ENCODE measurements at places on chromosomes 7 and 10.

GRCh38 chr10:88873757-88874156, 6.3 kb upstream of the STAMBPL1 start:
- no peak for DNase-seq

- no peak for DNase-seq
Observed at GRCh38 chr10:121570315-121570714, 27.9 kb downstream of the FGFR2 start.

DNA sequence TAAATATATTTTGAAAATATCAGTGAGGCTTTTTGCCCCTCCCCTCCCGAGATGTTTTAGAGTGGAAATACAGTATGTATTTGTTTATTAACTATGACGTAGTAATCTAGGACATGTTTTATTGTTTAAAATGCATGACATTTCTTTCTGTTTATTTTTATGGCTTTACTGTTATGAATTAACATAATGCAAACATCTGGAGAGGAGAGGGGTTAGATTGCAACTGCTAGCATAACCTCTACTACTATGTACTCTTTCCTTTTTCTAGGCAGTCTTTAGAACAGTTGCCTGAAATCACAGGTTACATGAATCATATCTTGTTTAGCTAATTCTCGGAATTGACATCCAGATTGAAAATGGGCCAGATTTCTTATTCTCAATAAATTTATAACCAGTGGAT, 7.4 kb downstream of the BTAF1 start:
- no peak for DNase-seq

DNA sequence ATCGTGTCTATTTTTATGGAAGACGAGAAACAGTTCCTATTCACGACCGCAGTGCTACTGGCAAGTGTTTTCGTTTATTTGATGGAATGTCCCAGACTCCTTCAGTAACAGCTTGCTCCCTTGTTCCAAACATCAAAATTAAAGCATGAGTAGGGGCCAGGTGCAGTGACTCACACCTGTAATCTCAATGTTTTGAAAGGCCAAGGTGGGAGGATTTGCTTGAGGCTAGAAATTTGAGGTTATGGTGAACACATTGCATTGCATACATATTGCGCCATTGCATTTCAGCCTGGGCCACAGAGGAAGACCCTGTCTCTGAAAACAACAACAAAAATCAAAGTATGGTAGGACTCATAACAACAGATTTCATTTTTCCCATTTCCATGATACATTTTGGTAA, 22.8 kb downstream of the PTTG1IP2 start:
- DNase-seq = no peak

- DNase-seq = peak; percentile 32
Observed at GRCh38 chr10:16828114-16828568, 10.9 kb upstream of the RSU1 start.

- no peak for DNase-seq
Observed at GRCh38 chr7:132830941-132831340, 250.9 kb downstream of the CHCHD3 start.

DNA sequence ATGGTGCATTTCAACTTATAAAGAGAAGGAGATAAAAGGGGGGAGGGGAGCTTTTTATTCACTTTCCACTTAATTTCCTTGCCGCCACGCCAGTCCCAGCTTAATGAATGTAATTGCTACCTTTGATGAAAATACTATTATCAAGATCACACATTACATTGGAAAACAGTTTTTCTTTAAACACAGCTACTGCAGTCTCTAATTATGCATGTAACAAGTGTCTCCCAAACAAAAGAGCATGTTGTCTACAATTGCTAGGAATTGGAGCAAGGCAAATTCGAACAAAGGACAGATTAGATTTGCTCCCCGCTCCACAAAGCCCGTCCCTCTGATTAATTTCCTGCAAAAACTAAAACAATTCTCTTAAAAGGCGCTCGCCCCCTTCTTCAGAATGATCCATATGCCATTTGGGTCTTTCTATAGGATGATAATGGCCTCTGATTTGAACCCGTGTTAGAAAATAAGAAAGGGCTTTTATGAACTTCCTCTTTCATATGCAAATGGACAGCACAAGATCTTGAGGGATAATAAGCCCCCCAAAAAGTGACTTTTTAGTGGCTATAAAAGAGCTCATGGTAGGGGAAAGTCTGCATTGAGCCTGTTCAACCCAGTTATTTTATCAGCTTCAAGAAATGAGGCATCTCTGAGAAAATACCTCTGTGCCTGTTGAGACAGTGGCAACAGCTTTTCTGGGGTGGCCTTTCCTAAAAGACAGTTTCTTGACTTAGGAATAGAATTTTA, 60.6 kb downstream of the ACADSB start:
- no peak for DNase-seq

DNA sequence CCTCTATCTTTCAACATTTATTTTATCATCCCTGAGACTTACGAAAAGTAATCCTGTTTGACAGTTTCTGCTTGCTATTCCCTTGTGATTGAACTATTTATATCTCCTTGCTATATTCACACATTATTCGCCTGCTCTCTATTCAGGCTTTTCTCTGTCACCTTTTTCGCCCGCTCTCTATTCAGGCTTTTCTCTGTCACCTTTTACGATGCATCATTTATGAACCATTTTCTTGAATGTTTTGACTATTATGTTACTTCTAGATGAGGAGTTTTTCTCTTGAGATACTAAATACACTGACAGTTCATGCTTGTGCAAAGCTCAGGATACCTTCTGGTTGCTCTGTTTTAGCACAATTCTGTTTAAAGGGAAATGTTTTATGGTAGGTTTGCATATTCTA, 143.3 kb upstream of the VSTM2A start:
- no peak for DNase-seq

DNA sequence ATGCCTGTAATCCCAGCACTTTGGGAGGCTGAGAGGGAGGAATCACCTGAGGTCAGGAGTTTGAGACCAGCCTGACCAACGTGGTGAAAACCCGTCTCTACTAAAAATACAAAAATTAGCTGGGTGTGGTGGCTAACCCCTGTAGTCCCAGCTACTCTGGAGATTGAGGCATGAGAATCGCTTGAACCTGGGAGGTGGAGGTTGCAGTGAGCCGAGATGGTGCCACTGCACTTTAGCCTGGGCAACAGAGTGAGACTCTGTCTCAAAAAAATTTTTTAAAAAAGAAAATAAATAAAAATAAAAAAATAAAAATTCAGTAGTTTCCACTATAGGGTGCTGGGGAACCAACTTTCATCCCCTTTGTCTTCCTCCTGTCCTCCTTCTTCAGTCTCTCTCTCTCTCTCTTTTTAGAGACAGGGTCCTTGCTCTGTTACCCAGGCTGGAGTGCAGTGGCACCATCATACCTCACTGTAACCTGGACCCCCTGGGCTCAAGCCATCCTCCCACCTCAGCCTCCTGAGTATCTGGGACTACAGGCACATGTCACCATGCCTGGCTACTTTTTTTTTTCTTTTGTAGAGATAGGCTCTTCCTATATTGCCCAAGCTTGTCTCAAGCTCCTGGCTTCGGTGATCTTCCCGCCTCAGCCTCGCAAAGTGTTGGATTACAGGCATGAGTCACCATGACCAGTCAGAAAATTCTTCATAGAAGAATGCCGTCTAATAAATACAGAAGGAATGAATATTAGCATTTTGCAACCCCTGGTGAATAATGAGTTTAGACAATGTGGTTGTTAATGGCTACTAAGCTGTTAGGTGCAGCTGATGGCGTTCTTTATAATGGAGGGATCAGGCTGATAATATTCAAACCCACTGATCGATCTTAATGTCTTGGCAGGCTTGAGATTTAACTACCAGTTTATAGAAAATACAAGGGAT, 20.6 kb downstream of the RBM20 start:
- no peak for DNase-seq

GRCh38 chr10:100829933-100830727, 82.6 kb upstream of the SLF2 start:
- no peak for DNase-seq

GRCh38 chr10:35435824-35436223, 99.5 kb downstream of the CCNY start:
- no peak for DNase-seq

GRCh38 chr10:99633832-99634231, 13.6 kb upstream of the SLC25A28 start:
- DNase-seq = no peak

- no peak for DNase-seq
Observed at GRCh38 chr7:114402876-114403635, 11.6 kb upstream of the FOXP2 start.

GRCh38 chr10:116555880-116556279, 10.1 kb downstream of the PNLIP start:
- no peak for DNase-seq

DNA sequence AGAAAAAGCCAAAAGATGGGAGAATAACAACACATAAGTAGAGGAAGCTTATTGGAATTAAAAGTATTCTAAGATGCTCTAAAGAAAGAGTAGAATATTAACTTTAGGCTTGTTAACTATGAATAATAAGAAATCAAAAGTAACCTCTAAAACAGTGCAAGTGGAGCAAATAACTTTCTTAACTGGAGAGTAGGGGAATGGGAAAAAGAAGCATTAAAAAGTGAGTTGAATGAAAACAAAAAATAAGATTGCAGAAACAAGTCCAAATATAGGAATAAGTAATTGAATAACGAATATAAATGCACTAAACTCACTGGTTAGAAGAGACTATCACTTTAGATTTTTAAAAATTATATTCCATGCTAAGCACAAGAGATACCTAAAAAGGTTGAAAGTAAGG, 63.9 kb downstream of the HECTD2 start:
- DNase-seq = no peak

GRCh38 chr7:1331561-1332467, 99.1 kb downstream of the UNCX start:
- no peak for DNase-seq

GRCh38 chr7:3722396-3722922, 421.4 kb downstream of the SDK1 start:
- DNase-seq = no peak

DNA sequence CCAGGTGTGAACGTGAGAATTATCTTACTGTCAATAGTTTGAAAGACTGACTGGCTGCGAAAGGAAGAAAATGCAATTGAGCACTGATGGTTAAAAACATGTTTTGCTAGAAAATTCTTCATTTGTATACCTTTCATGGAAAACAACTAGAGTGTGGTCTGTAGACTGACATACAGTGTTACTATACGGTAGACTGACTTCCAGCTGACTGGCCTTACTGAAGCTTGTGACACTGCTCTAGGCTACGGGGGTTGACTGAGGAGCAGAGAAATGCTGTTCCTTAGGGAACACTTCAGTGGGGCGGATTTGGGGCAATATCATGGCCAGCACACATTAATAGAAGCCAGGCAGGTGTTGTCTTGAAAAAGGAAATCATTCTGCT, 25.9 kb upstream of the DDC start:
- no peak for DNase-seq

- DNase-seq = no peak
Observed at GRCh38 chr7:88490161-88490560, 183.5 kb upstream of the STEAP4 start.

- DNase-seq = no peak
Observed at GRCh38 chr10:79178614-79179163, 109.9 kb downstream of the ZMIZ1 start.

GRCh38 chr10:26437637-26438461, at the start of gene APBB1IP:
Gene APBB1IP, plus strand, starts transcription at chr10:26438341. Its CDS starts 53,986 bp downstream, at chr10:26492327.
- no peak for DNase-seq

DNA sequence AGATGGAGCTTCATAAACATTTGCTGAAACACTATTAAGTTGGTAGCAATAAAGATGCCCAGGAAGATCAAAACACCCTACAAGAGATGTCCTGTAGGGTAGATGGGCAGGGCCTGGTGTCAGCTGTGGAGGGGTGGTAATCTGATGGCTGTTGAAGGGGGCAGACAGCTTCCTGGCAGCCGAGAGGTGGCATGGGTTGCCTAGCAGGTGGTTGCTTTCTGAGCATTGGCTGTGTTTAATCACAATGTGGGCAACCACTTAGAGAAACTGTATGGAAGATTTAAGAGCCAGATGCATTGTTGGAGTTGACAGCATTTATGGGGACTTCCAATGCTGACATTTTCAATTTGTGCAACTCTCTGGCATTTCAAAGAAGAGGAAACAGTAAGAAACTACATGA, 79.9 kb upstream of the SLC26A5 start:
- no peak for DNase-seq

- no peak for DNase-seq
Observed at GRCh38 chr10:63431962-63432797, 33.6 kb downstream of the JMJD1C start.

GRCh38 chr7:135884495-135885232, 92.5 kb downstream of the MTPN start:
- no peak for DNase-seq

DNA sequence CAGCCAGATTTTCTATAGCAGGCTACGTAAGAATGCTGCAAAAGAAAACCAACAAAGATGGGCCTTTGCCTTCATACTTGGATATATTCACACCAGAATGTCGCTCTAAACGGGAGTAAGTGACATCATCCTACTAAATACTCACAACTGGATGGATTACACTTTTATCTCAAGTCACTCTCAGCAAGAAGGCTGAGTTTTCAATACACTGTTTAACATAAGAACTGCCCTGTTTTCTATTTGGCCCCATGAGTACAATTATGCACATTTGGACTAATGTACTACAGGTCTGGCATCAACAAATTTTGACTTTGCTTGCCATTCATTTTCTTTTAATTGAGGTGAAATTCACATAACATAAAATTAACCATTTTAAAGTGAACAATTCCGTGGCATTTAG, 8.2 kb downstream of the SLC35B4 start:
- DNase-seq = no peak

DNA sequence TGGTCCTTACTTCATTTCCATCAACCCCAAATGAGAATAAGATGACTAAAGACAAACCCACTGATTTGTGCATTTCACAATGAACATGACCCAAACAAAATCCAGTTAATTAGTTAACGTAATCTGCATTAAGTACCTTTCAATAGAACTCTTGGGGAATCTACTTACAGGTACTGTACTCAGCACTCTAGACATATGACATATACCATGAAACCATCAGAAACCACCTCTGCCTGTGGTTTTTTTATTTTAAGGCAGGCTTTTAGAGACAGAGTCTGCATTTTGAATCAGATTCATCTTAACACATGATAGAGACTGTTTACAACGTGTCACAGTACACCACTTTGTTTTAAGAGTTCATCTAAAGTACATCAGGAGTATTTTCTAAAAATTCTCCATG, 168.4 kb downstream of the BTAF1 start:
- DNase-seq = no peak

- DNase-seq = peak; percentile 82
Observed at GRCh38 chr7:100563809-100564400, 9.8 kb downstream of the SAP25 start.

- no peak for DNase-seq
Observed at GRCh38 chr7:151389096-151389767, 20.6 kb downstream of the WDR86 start.

DNA sequence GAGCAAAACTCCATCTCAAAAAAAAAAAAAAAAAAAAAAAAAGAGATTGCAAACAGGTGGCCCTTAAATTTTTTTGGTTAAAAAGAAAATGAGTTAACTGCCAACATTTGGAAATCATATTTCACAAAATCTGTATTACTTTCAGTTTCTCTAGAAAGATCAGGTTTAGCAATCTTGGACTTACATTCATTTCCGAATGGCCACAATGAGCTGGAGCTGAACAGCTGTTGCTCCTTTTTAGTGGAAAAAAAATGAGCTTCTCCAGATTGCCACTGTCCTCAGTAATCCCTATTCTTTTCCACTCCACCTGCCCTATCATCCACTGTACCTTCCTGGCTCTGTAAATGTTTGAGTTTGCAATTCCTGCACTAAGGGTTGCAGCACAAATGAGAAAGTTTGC, 43.6 kb downstream of the RAB11FIP2 start:
- no peak for DNase-seq
